Cardiac muscle cell (in vitro differentiated cells and primary cell): ENCODE measurements at places on chromosomes 5 and 9. TPM values are rescaled to one million over a fixed set of nuclear protein-coding genes. Genes with fewer than 3 reads are reported as not detected.

ACER2 gene
- 0.24 and 1.1 TPM in 2 replicates for polyA plus RNA-seq

CYLC2 gene
- not detected in 2 replicates for polyA plus RNA-seq

FGF10 gene
- 43.7 and 68.6 TPM in 2 replicates for polyA plus RNA-seq

TCERG1 gene
- polyA plus RNA-seq, result 80.8 and 118 TPM in 2 replicates

STK32A gene
- polyA plus RNA-seq, result 0.11 and 1.1 TPM in 2 replicates

SEMA6A gene
- 13.2 and 13.7 TPM in 2 replicates for polyA plus RNA-seq

TLX3 gene
- polyA plus RNA-seq, result not detected in 2 replicates

DMRT3 gene
- not detected in 2 replicates for polyA plus RNA-seq

REEP2 gene
- 46.7 and 53.5 TPM in 2 replicates for polyA plus RNA-seq

GABRB2 gene
- polyA plus RNA-seq, result 3.3 and 3.6 TPM in 2 replicates

FBXO38 gene
- 24.2 and 37.3 TPM in 2 replicates for polyA plus RNA-seq

DOK3 gene
- polyA plus RNA-seq, result 0.95 and 3.7 TPM in 2 replicates

GPRIN1 gene
- polyA plus RNA-seq, result 0.79 TPM in 2 replicates

DAB2 gene
- 8.7 and 13.2 TPM in 2 replicates for polyA plus RNA-seq

BRD9 gene
- polyA plus RNA-seq, result 20.8 and 24.5 TPM in 2 replicates

GOLM1 gene
- 66.5 and 66.7 TPM in 2 replicates for polyA plus RNA-seq

SLC12A7 gene
- 14.1 and 21.9 TPM in 2 replicates for polyA plus RNA-seq

ABLIM3 gene
- 1.1 and 2.4 TPM in 2 replicates for polyA plus RNA-seq

PLPP7 gene
- polyA plus RNA-seq, result 36.9 and 42.5 TPM in 2 replicates

CKMT2 gene
- polyA plus RNA-seq, result 25.8 and 62.6 TPM in 2 replicates

ARSI gene
- polyA plus RNA-seq, result 2.0 and 2.1 TPM in 2 replicates

UIMC1 gene
- 22.3 and 25.3 TPM in 2 replicates for polyA plus RNA-seq

CARTPT gene
- not detected in 2 replicates for polyA plus RNA-seq

NIPSNAP3A gene
- polyA plus RNA-seq, result 187 and 193 TPM in 2 replicates

TPM2 gene
- polyA plus RNA-seq, result 761 and 1,591 TPM in 2 replicates

FLT4 gene
- polyA plus RNA-seq, result 3.5 and 3.9 TPM in 2 replicates

DIRAS2 gene
- polyA plus RNA-seq, result 0.16 TPM in 1 of 2 replicates, not detected in the other

GLDC gene
- polyA plus RNA-seq, result 1.5 and 5.9 TPM in 2 replicates

PCDHGA12 gene
- polyA plus RNA-seq, result 0.45 and 0.52 TPM in 2 replicates

SLC34A3 gene
- 0.24 TPM in 1 of 2 replicates, not detected in the other for polyA plus RNA-seq

ZNF454 gene
- 0.35 and 1.5 TPM in 2 replicates for polyA plus RNA-seq

TICAM2 gene
- polyA plus RNA-seq, result 0.22 and 0.54 TPM in 2 replicates

TMEM252 gene
- 0.76 TPM in 1 of 2 replicates, not detected in the other for polyA plus RNA-seq

PCDHB14 gene
- polyA plus RNA-seq, result 8.1 and 11.8 TPM in 2 replicates

PAM gene
- 218 and 375 TPM in 2 replicates for polyA plus RNA-seq

SPATA31D3 gene
- not detected in 2 replicates for polyA plus RNA-seq

ZNF883 gene
- 10.7 and 13.5 TPM in 2 replicates for polyA plus RNA-seq

TBC1D9B gene
- 63.6 and 64.5 TPM in 2 replicates for polyA plus RNA-seq

WDR38 gene
- not detected in 2 replicates for polyA plus RNA-seq
